ENCODE measurements at places on chromosomes 5 and 9.

GRCh38 chr5:39025456-39025855 is 48.7 kb downstream of the RICTOR start:
- no peak for DNase-seq

DNA sequence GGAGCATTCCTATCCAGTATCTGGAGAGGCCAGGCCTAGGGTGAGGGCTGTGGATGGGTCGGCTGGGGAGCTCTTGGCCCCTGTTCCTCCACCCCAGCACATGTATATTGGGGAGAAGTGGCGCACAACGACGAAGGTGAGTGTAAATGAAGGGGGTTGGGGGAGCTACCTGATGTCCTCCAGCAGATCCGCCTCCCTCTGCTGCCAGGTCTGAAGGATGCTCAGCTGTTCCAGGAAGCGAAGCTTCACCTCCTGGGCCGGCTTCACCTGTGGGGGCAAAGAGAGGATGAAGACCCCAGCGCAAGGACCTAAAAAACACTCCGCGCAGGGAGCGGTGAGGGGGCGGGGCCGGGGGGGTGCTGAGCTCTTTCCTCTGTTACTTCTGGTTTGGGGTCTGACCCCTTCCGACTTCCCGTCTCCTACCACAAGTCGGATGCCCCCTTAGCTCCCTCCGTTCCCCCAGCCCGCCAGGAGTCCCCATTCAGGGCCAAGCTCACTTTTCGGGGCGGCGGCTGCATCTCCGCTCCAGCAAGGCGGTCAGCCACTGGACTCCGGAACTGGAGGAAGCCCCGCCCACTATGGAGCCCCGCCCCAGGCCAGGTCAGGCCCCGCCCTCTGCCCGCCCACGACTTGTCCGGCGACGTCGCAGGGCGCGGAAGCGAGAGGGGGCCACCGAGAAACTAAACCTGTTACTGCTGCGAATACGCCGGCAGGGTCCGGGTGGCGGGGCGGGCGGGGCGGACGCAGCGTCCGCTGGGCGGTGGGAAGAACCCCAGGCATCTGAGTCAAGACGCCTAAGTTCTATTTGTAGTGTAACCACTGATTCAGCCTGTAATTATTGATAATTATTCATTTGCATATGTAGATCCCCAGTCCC is at the start of gene FCHSD1:
Gene FCHSD1 (minus strand): TSS at position 568 of the 877 bp plus-strand sequence. CDS start 50 bp downstream, at position 518.
- peak; percentile 99 for DNase-seq

GRCh38 chr5:41218929-41219657 is 5.8 kb upstream of the C6 start:
- DNase-seq: no peak

GRCh38 chr5:39424736-39425637 is at the start of gene DAB2:
DAB2 (minus strand) TSS chr5:39424980; CDS start chr5:39394320, 30,660 bp downstream.
- peak; percentile 89 for DNase-seq

DNA sequence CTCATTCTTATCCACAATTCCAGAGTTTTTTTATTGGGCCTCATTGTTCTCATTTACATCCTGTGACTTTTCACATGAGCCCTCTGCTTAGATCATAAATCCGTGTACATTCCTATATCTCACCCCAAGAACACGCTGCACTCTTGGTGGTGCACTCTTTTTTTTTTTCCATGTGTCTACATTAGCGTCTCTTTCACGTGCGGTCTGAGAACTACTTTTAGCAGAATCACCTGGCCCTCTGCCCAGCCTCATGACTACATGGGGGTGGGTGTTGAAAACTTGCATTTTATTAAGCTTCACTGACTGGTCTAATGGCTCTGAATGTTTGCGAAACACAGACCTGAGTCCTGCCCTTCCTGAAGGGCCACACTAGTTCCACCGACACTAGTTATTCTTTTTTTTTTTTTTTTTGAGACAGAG is 18.6 kb downstream of the C9orf57 start:
- DNase-seq: no peak

- no peak for DNase-seq
Observed at GRCh38 chr5:90886381-90886780, 327.8 kb downstream of the ADGRV1 start.

GRCh38 chr5:174176511-174176910 is 131.0 kb downstream of the NSG2 start:
- no peak for DNase-seq

DNA sequence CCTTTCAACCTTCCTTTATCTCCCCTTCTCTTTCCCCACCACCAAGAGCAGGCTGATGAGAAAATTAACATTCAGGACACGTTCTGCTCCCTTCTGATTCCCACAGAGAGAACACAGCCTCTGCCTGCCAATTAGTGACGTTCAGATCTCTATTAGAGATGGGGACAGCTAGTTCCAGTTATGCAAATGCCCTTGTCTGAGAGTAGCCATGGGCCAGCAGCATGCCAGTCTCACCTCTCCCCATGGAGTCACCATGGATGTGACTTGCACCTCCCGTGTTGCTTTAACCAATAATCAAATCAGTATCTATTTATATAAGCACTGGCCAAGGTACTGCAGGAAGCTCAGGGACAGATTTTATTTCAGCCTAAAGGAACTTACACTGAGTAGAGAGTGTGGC is 61.3 kb downstream of the KCNIP1 start:
- DNase-seq: no peak

- no peak for DNase-seq
Observed at GRCh38 chr5:23405316-23406068, 101.9 kb upstream of the PRDM9 start.

GRCh38 chr5:75567710-75568109 is 43.5 kb upstream of the ANKDD1B start:
- peak; percentile 8 for DNase-seq

DNA sequence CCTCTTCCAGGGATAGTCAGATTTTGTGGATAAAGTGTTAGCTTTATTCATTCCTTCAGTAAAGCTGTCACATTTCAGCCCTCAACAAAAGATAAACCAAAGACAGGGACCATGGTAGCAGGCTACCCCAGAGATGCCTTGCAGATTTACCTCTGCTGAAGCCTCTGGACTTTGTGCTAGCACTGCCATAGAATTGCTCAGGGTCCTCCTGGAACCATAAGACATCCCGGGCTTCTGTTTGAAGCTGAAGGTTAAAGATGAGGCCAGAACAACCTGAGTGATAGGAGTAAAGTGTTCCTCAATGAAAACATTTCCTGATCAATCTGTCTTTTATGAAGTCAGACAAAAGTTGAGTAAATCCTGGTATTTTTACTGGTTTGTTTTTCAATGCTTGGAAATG is 57.5 kb upstream of the ARL15 start:
- no peak for DNase-seq

GRCh38 chr9:70566066-70566465 is 151.6 kb upstream of the KLF9 start:
- DNase-seq: no peak

- DNase-seq: no peak
Observed at GRCh38 chr9:105114318-105114717, 130.1 kb upstream of the SLC44A1 start.

- DNase-seq: no peak
Observed at GRCh38 chr5:120803282-120803681, 339.2 kb downstream of the PRR16 start.

DNA sequence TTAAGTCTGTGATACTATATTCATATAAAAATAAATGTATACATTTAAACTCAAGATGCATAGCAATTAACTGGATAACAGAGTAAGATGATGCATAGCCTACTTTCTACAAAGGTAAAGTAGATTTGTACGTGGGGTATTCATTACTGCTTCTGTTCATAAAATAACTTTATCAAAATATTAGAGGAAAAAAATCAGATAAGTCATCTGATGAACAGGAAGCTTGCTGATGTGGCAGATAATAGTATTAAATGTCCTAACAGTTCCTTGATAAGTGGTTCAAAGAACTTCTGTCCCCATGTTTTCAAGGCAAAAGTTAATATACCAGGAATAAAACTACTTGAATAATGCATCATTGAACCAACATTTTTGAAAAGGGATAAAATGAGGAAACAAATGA is 123.7 kb downstream of the NFIB start:
- no peak for DNase-seq

DNA sequence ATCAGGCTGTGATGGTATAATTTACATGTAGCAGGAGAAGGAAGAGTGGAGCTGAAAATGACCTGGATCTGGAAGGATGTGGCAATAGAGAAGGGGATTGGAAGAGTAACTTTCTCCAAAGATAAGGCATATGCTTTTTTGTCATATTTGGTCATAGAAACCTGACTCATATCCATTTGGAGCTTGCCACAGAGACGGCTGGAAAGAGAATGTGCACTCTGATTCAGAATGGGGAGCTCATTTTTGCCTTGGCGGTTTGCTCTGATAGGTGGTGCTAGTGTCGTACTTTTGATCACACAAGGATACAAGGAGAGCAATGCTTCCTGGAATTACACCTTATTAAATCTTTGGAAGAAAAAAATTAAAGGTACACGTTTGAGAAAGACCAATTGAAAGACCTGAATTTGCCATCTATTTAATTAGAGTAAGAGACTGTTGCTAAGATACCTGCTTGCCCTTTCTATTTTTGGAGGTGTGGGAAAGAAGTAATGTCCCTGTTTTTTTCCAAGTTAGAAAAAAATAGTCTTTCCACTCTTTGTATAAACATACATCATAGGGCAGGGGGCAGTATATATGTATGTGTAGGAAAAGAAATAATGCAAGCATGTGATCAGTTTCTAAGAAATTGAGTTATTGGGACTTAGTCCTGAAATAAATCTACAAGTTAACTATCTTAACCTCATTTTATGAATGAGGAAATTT is 5.4 kb downstream of the LSM11 start:
- peak; percentile 88 for DNase-seq

DNA sequence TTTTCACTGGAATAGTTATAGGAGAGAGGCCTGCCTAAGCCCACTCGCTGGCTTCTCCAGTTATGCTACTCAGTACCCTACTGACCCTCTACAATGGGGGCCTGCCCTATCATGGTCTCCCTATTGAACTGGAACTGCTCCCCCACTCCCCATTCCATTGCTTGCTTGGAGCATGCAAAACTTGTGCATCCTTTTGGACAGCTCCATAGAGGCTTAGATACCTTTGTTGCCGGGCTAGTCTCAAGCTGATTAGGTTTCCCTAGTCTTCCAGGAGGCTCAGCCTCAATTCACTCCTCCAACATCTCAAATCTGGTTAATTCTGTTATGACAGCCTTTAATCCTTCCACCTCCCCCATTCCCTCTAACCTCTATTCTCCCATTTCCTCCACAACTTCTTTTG is 39.9 kb downstream of the KIF24 start:
- no peak for DNase-seq

- DNase-seq: no peak
Observed at GRCh38 chr5:135977375-135977928, 22.7 kb upstream of the LECT2 start.

- DNase-seq: no peak
Observed at GRCh38 chr5:54453046-54453445, 2.5 kb upstream of the HSPB3 start.

GRCh38 chr5:169615561-169615960 is 21.5 kb upstream of the DOCK2 start:
- DNase-seq: no peak

- DNase-seq: no peak
Observed at GRCh38 chr5:114612406-114612805, 250.5 kb downstream of the KCNN2 start.

DNA sequence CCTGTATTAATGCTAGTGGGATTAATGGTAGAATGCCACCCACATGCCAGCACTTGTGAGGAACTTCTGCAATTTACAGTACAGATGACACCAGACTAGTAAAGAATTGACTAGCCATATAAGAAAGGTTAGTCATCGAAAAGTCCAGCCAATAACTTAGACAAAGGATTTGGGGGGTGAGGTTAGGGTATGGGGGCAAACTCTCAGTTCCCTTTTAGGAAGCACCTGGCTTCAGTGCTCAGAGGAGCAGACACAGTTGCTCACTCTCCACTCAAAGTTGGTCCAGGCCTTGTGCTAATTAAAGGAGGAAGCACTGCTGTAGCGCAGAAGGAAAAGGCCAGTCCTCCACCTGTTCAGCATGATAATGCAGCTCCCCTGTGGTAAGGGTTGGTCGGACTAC is 25.2 kb downstream of the TGFBR1 start:
- no peak for DNase-seq

DNA sequence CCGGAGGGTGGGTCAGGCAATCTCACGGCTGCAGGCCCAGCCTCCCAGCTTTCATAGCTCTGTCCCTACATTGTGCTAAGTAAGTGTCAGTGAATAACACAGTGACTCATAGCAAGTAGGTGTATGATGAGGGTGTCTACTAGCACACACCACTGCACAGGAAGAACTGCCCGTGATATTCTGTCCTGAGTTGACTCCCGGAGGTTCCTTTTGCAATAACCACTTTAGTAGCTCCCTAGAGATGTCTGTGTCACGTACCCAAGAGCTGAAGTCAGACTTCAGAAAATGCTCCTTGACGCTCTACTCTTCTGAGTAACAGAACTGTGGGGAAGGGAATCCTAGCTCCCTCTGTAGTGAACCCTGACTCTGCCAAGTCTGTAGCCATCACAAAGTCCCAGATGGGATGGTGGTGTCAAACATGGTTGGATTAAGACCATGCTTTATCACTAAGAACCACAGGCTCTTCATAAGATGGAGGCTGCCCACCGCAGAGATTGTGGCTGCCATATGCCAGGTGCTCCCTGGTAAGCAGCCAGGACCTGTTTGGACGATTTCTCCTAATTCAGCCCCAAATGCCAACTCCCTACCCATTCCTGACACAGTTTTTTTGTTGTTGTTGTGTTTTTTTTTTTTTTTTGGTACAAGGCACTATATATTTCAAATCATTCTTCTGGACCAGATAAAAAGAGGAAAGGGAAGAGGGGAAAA is 352.6 kb upstream of the PANK3 start:
- no peak for DNase-seq

GRCh38 chr9:11702548-11702947 is 990.6 kb upstream of the TYRP1 start:
- DNase-seq: no peak

GRCh38 chr9:101481261-101481660 is 45.7 kb upstream of the ALDOB start:
- no peak for DNase-seq

DNA sequence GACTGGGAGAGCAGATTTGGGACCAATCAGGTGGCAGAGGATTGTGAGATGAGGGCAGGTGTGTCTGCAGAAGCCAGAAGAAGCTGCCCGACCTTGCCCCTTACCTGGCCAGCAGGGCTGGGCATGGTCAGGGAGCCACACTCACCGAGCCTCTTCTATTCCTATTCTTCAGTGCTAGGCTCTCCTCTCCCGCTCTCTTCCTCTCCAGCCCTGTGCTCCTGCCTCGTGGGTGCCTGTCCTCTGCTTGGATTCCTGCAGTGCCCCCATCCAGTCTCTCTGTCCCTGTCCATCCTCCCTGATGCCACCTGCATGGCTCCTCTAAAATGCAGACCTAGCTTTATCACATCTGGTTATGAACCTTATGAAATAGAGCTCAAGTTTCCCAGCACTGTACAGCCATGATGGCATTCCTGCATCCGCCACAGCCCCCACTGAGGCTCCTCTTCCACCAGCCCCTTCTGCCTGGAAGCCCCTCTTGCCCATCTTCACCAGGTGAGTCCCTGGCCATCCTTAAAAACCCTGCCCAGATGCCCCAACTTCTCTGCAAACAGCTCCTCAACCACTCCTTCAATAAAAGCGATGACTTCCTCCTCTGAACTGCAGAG is 8.2 kb downstream of the UBE2QL1 start:
- DNase-seq: no peak

Data from hepatic stellate cell (primary cell).